ENCODE measurements at places on chromosomes 2 and 18.

- DNase-seq: no peak
These were observed 135.4 kb downstream of the PHLPP1 start for GRCh38 chr18:62850619-62851306.

GRCh38 chr18:45441110-45441847 is 174.0 kb upstream of the SLC14A2 start:
- no peak for DNase-seq

- no peak for DNase-seq
These were observed 262.1 kb downstream of the PRKCE start for GRCh38 chr2:45913539-45913938.

DNA sequence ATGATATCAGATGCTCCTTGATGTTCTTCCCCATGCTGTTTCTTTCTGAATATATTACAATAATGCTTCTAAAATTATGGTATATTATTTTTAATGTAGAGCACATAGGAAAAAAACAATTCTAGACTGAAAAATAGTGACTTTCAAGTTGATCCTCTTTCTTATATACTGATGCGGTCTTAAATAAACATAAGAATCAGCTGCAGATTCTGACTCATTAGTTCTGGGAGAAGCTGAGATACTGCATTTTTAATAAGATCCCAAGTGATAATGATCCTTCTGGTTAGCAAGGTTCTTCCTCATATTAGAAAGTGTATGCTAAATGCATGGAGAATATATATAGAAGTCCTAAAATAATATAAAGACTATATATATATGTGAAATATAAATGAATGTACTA is 124.9 kb downstream of the XIRP2 start:
- no peak for DNase-seq

GRCh38 chr2:229124136-229124535 is 147.0 kb downstream of the PID1 start:
- DNase-seq: no peak

DNA sequence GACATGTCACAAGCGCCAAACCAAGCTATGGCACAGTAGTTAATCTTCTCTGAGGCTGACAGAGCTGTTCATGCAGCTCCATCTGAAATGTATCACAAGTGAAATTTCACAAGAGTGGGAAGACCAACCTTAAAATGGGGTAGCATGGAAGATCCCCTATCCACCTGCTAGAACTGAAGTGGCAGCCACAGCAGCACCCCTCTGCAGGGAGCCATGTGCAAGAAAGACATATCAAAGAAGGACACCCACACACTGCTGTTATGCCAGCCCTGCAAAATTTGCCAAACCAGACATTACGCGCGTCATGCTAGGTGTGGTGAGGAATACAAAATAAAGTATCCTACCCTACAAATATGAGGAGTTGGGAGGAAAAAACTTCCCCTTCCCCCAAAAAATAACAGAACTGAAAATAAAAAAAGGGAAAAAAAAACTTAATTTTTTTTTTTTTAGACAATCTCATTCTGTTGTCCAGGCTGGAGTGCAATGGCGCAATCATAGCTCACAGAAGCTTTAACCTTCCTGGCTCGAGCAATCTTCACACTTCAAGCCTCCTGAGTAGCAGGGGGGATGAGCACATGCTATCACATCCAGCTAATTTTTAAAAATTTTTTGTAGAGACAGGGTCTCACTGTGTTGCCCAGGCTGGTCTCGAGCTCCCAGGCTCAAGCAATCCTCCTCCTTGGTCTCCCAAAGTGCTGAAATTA is 76.2 kb downstream of the STK39 start:
- no peak for DNase-seq

DNA sequence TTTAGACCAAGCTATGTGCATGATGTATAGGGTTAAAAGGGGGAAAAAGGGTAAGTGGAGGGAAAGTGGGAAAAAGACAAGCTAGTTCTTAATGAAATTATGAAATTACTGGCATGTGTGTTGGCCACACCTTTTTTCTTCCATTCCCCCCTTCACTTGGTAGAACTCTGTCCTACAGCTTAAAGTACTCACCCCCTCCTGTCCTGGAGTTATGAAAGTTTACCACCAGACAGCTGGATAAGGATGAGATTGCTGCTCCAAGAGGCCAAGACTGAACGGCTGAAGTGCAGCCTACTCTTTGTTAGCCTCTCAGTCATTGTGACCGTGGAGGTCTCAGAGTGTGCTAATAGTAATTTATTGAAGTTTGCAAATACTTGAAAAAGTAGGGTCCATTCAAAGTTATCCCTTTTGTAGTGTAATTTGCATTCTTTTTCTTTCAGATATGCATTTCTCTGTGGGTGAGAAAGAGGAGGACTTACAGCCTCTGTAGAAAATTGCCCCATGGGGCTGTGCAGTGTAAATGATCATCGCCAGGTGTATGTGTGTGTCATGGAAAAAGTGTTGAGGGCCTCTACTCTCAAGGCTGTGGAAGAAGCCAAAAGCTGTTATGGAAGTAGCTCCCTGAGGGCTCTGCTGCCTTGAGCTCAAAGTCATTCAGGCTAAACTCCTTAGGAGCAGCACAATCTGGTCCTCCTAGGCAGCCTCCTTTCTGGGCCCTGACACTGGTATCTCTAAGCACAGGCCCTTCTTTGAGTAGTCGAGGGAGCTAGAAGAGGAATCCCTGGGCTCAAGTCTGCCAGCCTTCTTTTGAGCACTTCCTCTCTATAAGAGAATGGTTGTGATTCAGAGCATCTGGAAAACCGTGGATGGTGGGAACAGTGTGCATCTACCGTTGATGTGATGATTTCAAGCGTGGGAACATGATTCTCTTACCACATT is 46.2 kb downstream of the LHCGR start:
- DNase-seq: no peak

All from SK-N-SH (cell line).